Heart left ventricle (tissue), 16 donors: ENCODE measurements at places on chromosomes 6 and 20.

DNA sequence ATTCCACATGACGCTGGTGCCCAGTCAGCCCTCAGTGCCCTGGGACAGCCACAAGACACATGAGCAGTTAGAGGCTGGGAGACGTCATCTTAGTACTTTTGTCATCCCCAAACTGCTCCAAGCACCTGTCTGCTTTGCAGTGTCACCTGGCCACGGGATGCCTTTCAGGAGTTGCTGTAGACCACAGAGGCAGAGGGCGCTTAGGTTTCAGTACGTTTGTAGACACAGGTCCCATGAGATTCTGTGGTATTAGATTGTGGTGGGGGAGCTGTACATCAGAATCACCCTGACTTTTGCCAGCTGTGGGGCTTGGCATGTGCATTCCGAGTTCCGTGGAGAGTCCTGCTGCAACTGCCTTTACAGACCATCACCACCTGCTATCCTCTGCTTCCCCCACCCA, 16.7 kb downstream of the MAVS start:
- no peak for DNase-seq

DNA sequence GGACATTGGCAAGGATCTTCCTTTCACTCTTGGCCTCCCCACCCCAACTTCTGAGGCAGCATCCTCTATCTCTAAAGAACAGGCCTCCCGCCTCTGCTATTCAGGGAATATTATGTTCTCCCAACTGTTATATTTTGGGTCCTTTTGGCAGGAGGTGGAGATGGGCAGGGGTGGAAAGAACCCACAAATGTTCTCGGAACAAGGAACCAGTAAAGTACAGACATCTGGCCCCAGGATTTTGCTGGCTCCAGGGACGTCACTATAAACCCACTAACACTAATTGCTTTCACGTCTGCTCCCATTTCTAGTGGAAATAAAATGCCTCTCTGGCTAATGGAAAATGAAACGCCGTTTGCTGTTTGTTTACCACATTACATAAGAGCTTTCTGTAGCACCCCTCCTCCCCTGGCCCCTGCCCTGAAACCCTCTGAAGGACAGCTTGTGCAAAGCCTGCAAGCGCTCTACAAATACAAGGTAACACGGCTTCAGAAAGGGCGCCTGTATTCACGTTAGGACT, 77.7 kb upstream of the TBC1D7 start:
- no peak for DNase-seq

- DNase-seq, result no peak
Measured at GRCh38 chr6:156062091-156062563, 606.5 kb upstream of the NOX3 start.

DNA sequence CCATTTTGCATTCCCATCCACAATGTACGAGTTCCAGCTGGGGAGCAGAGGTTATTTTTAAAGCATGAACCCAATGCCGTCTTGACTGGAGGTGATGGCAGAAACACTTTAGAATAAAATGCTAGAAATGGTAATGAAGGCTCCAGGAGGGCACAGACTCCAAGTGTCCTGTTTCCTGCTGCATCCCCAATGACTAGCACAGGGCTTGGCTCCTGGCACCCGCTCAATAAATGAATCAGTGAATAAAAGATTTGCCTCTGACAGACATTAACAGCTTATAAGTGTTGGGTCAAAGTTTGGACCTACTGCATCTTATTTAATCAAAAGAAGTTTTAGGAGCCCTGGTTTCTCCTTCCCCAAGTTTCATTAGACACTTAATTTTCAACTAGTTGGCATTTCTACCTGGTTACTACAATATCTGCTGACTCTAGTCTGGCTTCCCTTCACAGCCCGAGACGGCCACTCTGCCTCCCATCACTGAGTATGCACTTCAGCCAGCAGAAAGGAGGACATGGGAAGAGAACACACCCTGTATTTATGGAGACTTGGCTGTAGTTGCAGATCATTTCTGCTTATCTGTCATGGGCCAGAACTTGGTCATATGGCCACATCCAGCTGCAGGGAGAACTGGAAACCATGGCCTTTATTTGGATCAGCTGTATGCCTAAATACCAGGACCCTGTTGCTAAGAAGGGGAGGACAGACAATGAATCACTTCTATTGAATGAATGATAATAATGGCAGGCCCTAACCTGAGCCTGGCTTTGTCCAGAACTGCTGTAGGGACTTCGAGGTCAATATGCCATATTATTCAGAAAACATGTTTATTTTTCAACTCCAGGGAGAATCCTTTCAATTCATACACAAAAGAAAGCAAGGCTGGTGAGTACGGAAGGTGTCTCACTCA, 63.1 kb downstream of the TTI1 start:
- DNase-seq, result no peak

DNA sequence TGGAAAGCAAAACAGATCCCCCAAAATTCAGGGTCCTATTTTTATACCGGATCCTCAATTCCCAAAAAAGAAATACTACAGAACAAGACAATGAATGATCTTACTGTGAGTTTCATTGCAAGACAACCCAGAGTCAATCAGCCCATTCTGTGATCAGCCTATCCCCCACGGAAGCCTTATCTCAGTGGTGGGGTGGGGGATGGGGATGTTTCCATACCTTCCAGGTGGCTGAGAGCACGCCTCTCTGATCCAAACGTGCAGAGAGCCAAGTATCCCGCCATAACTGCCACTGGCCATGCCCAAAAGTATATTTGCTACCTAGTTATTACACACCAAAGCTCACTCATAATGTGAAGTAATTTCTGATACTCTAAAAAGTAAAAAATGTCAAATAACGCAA, 15.1 kb downstream of the WFDC2 start:
- DNase-seq, result no peak

DNA sequence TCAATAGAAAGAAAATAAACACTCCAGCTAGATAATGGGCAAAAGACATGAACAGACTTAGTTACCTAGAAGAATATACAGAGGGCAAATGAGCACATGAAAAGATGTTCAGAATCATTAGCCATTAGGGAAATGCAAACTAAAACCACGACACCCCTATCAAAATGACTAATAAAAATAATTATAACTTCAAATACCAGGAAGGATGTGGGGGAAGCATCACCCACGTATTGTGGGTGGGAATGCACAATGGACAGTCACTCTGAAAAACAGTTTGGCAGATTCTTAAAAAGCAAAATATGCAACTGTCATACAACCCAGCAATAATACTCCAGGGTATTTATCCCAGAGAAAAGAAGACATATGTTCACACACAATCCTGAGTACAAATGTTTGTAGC, 92.6 kb downstream of the DLL1 start:
- DNase-seq, result no peak

DNA sequence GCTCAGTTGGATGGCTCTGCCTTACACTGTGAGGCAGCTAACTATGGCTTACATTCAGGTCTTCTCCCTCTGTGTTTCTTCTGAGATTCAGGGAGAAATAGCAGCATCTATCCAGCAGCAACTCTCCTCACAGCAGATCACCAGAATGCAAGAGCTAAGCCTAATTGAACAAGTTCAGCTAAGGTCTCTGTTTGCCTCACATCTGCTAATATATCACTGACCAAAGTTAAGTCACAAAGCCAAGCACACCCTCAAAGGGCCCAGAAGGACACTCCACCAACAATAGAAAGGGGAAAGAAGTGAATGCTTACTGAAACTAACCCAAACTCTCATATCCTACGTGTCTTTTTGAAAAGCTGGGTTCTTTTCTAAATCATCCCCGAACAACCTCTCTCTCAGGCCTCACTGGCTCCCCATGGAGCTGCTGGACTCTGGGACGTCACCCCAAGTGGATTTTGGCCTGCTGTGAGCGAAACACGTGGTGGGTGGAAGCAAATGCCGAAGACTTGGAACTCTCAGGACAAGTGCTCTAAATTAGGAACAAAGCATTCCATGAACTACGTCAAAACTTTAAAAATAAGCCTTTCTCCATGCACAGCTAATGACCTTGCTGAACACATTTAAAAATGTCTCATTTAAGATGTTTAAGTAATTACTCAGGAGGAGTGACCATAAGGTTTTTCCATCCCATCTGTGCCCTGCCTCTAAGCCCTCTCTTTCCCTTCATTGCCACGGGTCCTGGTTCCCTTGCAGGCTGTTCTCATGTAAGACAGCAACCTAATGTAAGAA, 167.5 kb upstream of the PLCB4 start:
- DNase-seq, result peak; percentile 83

DNA sequence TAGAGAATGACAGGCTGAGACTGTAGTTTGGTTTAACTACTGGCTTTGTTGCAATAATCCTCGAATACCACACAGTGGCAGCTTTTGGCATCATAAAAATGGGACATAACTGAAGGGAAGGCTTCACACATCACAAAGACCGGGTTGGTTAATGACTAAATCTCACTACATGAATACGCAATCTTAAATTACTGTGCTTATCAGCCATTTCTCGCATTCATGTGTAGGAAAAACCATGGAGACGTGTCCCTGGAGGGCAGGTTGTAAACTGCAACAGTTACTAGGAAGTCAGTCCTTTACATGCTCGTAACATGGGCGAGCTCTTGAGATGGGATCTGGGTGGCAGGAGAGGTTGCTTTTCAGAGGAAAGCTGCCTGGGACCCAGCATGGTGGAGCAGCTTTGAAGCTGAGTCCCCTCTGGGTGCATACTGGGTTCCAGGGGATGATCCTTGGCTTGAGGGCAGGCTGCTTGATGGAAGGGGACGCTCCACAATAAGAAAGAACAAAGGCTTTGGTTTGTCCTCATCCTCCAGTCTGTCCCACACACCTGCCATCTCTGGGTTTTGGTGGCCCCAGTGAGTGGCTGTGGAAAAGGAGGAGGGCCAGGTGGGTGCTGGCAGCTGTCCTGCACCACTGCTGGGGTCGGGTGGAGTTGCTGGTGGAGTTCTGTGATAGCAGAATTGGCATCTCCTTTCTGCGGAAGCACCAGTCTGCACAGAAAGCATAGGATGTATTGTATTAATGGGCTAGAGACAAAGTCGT, 2.1 kb downstream of the RPS21 start:
- DNase-seq, result no peak

GRCh38 chr6:139447656-139447975, 73.2 kb upstream of the CITED2 start:
- DNase-seq, result no peak

GRCh38 chr6:76174722-76175121, 102.3 kb upstream of the IMPG1 start:
- DNase-seq, result no peak

DNA sequence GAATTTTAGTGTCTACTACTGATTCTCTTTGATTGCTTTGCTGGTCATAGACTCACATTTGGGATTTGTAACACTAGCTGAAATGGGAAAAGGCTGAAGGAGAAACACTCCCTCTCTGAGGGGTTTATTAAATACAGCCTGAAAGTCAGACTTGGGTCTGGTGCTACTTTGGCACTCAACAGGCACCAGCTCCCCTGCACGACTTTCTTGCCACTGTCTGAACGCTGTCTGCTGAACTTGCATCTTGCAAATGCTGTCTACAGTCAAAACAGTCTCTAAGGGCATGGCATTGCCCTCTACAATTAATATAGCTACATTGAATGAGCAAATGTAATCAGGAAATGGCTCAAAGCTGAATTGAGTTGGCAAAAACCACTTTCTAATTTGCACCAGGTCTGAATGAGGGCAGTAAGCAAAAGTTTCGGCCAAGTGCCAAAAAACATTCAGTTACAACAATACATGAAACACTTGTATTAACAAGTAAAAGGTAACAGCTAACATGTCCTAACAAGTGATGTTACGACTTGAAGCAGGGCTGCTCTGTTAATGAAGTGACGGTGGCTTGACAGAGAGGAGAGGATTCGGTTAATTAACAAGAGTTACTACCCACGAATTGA, 119.5 kb downstream of the FOXC1 start:
- DNase-seq, result no peak

DNA sequence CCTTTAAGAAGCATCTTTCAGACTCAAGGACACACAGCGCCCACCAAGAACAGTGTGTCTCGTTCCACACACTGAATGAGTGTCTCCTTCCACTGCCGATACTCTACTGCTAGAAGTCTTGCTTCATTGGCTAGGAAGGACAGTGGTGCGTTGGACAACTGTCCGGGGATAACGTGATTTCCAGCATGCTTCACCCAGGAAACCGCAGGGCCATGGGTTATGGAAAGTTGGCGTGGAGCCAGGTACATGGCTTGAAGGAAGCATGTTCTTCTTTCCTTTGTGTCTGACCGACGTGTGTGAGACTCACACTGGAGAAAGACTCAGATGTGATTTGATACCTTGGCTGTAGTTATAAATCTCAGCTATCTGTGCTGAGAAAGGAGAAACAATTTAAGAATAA, 73.2 kb downstream of the SMOC2 start:
- peak; percentile 78 for DNase-seq
